Suppressor macrophage treated with lipopolysaccharide for 1 hour (primary cell): ENCODE measurements at places on chromosomes 16 and 17.

- DNase-seq, result peak; percentile 34
Observed at GRCh38 chr17:19021622-19022083, 17.1 kb upstream of the FAM83G start.

DNA sequence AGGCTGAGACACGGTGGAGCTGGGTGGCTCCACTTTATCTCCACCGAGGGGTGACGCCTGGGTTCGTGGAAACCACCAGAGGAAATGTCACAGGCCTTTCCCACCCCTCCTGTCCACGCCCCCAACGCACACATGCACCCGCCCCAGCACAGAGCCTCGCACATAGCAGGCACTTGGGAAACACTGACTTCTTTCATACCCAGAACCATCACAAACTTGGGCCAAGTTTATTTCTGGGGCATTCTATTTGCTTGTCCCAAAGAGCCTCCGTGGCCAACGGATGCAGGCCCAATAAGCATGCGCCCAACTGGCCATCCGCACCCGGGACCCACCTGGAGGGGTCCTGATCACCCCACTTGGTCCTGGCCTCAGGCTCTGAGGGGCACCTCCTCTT lies 3.3 kb downstream of the BCAR1 start:
- no peak for DNase-seq

- DNase-seq, result no peak
Observed at GRCh38 chr16:26394409-26394808, 672.3 kb upstream of the C16orf82 start.

DNA sequence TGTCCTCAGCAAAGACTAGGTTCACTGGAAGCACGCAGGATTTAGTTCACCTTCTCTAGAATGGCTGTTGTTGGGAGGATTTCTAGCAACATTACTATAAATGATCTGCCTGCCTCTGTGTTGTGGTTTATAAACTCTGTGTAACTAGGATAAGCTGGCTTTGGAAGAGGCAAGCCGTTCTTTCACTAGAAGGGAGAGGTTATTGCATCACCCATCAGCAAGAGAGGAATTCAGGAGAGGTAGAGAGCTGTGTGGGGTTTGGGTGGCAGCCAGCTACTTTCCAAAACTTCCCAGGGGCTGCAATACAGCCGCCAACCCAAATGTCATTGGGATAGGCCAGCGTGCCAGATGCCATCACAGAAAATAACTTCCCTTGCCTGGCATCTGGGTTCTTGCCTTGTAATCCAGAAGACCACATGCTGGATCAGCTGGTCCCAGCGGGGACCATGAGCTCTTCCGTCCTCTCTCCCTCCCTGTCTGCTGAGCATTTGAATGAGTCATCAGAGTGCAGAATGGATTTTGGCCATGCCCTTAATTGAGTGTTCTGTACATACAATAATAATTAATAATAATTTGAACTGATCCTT lies 95.7 kb upstream of the RBFOX1 start:
- DNase-seq, result no peak

GRCh38 chr17:43548689-43549379 lies 2.7 kb upstream of the ETV4 start:
- no peak for DNase-seq

- DNase-seq, result no peak
Observed at GRCh38 chr17:68029512-68030215, 5.9 kb upstream of the KPNA2 start.

- no peak for DNase-seq
Observed at GRCh38 chr16:80147026-80147655, 393.7 kb upstream of the DYNLRB2 start.

DNA sequence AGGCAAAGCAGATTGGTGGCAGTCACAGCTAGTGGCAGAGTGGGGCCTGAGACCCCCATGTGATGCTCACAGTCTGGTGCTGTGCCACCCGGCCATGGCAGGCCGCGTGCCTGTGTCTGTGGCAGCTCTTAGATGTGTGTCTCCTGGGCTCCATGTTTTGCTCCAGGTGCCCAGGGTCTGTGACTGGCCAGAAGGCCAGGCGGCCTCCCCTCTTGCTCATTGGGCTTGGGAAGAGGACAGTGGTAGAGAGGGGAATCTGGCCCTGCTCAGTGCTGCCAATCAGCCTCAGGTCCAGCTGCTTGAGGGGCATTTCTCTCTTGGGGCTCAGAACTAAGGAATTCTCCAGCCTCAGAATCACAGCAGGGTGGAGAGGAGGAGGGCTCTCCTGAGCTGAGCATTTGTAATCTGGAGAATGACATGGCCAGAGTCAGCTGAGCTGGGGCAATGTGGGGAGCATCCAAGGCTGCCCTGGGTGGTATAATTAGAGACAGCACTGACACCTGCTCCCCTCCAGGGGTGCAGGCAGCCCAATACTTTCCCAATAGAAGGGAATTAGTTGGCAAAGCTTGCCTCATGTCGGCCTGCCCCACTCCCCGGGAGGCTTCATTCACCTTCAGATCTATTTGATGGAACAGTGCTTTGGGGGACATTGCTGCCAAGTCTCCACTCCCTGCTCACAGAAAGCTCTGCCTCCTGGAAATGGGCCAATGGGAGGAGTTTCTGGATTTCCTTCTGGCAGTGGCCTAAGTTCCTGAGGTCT lies 2.7 kb upstream of the LASP1NB start:
- DNase-seq, result no peak

GRCh38 chr17:17919169-17920107 lies 52.8 kb downstream of the TOM1L2 start:
- DNase-seq, result peak; percentile 80

- peak; percentile 40 for DNase-seq
Observed at GRCh38 chr16:69555437-69555836, 10.3 kb upstream of the NFAT5 start.

- DNase-seq, result no peak
Observed at GRCh38 chr17:83204230-83204725, 124.9 kb downstream of the METRNL start.

DNA sequence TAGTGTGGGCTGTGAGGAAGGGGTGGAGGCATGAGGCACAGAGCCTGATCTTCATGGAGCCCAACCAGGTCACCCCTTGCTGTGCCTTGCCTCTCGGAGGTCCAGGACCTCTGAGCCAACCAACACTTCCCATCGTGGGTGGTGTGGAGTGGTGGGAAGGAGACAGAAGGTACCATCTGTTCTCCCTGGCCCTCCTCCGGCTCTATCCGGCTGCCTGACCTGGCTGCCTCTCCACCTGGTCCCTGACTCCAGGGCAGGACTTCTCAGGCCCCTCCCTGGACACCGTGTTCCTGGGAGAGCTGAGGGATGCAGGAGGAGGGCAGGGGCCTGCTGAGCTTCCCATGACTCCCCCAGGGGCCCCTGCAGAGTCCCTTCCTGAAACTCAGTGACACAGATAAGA lies 3.9 kb downstream of the PDK2 start:
- DNase-seq, result no peak

DNA sequence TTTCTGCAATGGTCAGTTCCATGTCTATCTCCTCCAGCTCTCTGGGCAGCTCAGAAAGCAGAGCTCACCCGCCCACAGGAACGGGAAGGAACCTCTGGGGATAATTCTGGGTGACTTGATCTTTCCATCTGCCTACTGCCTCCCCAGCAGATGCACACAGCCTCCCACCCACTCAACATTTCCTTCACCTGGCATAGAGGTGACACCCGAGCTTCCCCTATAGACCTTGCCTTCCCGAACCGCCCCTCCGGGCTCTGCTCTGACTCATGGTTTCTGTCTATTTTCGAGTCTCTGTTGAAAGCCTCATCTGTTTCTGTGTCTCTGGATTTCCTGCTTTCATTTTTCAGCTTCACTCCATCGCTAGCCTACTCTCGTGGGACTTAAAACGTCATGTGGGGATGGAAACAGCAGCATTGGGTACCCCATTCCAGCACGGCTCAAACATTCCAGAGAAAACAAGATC lies 11.4 kb downstream of the GGA3 start:
- DNase-seq, result peak; percentile 75

DNA sequence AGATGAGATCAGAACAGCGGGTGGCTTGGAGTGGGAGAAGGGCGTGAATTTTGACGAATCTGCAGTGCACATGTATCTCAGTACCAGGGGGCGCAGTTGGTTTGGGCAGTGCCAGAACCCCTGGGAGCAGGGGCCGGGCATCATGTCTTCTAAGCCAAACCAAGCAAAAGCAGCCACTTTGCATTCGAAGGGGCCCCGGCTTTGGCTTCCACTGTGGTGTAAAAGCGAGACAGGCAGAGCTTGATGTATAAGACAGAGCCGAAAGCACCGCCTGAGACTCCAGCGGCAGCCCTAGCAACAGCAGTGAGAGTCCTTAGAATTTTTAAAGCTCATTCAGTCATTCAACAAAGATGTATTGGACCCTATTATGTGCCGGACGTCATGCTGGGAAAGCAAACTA lies 3.8 kb upstream of the XYLT1 start:
- no peak for DNase-seq

- DNase-seq, result peak; percentile 87
Observed at GRCh38 chr16:80527297-80527696, 13.5 kb upstream of the DYNLRB2 start.

GRCh38 chr17:34163123-34163522 lies 92.0 kb upstream of the CCL2 start:
- DNase-seq, result no peak

- peak; percentile 1 for DNase-seq
Observed at GRCh38 chr16:66081775-66082366, 284.6 kb upstream of the CDH5 start.

- DNase-seq, result no peak
Observed at GRCh38 chr17:82282239-82283207, 9.0 kb upstream of the CSNK1D start.

DNA sequence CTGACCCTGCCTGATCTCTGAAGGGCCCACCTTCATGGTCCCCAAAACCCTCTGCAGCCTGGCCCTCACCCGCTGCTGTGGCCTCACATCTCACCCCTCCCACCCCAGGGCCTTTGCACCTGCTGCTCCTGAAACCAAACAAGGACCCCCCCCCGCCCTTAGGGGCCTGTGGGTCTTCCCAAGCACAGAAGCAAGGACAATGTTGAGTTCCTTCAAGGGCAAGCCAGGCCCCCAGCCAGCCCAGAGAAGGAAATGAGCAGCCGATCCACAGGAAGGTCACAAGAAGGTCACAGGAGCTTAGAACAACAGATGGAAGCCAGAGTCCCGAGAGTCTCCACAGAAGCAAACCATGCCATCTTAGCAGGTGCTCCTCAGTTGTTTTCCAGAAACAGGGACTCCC lies 493 bp upstream of the PDE6G start:
- no peak for DNase-seq

- DNase-seq, result no peak
Observed at GRCh38 chr17:19771971-19772630, 24.0 kb upstream of the ALDH3A1 start.

DNA sequence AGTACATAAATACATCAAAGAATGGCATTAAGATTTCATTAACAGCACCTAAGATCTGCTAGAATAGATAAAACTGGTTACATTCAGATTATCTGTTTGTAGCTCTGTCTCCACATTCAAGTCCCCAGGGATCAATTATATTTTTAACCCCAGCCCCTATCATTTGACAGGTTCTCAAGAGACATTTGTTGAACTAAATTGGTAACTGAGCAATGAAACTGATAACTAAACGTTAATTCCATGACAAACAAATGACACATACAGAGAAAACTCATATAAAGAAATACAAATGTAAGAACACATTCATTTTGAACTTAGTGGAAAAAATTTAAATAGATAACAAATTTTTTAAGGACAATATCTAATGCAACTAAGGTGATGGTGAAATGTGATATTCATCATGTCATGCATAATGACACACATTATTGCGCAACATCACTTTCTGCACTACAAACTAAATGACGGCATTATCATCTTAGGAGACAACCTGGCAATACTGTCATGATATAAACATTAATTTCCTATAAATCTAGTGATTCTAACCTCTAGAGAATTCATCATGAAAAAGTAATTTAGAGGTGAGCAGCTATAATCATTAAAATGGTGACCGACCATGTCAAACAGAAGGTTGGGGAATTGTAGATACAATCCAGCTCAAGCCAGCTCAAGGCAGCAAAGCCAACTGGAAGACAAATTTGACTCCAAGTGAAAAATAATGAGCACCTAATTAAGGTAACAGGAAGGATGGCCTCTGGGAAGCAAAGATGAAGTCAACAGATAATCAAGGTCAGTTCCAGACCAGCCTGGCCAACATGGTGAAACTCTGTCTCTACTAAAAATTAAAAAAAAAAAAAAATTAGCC lies 9.5 kb downstream of the ARHGAP17 start:
- peak; percentile 84 for DNase-seq

DNA sequence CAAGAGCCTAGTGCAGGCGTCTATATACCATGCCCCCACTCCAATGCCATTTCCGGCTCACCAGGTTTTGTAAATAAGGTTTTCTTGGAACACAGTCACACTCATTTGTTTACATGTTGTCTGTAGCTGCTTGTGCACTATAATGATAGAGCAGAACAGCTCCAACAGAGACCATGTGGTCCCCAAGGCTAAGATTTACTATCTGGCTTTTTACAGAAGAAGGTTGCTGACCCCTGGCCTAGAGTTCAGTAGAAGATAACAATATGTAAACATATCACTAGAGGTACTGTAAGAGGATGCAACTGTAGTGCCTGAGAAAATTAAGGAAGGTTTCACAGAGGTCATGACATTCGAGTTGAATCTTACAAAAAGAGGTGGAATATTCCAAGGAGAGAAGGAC lies 66.3 kb downstream of the CACNG1 start:
- no peak for DNase-seq

DNA sequence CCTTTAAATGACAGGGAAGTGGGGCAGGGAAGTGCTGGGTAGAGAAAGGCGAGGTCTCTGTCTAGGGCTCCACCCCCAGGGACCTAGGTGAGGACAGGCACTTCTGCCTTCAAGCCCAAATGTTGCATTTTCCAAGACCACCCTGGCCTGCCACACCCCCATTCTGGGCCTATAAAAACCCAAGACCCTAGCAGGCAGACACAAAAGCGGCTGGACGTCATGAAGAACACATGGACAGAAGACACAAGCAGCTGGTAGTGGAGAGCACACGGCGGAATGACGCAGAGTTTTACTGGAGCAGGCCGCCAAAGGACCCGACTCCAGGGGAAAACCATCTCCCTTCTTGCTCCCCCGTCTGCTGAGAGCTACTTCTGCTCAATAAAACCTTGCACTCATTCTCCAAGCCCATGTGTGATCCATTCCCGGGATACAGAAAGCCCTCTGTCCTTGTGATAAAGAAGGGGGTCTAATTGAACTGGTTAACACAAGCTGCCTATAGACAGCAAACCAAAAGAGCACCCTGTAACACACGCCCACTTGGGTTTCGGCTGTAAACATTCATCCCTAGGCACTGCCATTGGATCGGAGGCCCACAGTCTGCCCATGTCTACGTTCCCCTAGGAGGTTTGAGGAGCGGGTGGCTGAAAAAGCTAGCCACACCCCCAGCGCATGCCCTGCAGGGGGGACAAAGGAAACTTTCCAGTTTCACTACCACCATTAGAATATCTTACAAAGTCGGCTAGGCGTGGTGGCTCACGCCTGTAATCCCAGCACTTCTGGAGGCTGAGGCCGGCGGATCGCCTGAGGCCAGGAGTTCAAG lies 622.2 kb upstream of the SALL1 start:
- DNase-seq, result no peak
